ENCODE measurements at places on chromosomes 11 and 22.

DNA sequence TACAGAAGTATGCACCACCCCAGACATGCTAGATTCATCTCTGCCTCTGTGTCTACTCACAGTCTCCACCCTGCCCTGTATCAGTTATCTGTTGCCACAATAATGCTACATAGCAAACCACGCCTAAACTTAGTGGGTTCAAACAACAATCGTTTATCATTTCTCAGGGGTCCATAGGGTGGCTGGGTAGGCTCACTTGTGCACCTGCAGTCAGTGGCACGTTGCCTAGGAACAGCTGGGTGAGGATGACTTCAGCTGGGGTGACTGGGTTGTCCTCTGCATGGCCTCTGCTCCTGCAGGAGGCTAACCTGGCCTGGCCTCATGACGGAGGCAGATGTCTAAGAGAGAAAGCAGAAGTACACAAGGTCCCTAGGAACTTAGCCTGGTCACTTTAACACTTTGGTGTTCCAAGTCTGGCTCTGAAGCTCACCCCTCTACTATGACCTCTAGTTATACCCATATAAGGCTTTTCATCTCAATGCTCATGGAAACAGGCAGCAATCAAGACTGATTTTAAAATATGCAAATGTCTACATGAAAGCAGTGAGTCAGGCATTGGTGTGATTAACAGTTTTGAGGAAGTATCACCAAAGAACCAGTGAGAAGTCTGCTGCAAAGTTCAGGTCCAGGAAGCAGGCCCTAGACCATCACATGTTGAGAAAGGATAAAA lies 10.7 kb downstream of the OLFML1 start:
- no peak for DNase-seq

DNA sequence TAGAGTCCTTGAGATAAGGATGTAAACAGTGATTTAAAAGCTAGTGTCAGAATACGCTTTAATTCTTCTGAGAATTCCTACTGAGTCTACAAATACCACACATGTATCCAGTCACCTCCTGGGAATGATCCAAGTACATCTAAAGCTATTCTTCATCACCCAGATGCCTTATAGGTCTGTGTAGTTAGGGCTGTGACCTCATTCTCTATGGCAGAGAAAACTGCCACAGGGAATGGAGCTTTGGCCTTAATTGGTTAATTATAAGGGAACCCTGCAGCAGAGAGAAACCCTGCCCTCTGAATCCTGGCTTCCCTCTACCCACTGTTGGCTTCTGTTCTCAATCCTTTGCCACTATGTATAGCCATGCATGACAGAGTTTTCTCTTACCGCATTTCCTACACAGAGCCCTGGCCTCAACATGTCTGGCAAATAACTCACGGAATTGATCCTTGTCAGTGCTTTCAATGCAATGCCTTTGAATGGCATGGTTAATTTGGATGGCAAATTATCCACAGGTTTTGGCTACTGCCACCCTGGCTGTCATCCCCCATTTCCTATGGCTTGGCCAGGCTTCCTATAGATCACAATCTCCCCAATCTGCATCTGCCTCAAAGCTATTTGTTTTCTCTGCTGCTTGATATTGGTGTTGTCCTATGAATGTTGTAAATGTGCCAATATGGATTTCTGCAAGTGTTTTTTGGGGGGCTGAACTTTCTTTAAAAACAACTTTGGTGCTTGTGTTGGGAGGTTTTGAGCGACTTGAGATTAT lies 2.9 kb downstream of the DIXDC1 start:
- no peak for DNase-seq

DNA sequence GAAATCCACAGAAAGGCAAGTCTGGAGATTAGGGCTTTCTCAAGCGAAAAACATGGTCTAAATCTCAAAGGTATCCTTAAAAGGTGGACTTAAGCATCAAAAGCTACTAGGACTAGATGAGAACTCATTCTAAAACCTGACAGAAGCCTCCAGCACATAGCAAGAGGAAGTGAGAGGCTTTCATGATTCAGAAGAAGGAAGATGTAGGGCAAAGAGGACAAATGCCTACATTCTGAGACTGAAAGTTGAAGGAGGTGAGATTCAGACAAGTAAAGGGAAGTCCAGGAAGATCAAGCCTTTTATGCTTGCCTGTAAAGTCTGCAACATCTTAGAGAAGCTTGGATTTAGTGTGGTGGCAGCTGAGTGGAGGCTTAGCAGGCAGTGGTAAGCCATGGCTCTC lies 98.9 kb downstream of the PGR start:
- DNase-seq = no peak

GRCh38 chr11:103537904-103538502 lies 428.8 kb downstream of the DYNC2H1 start:
- no peak for DNase-seq

GRCh38 chr22:22044153-22044552 lies 61.6 kb upstream of the TOP3B start:
- DNase-seq = no peak

- no peak for DNase-seq
These were observed 29.0 kb downstream of the TRMU start for GRCh38 chr22:46364341-46365165.

- DNase-seq = no peak
These were observed 12.4 kb upstream of the ACR start for GRCh38 chr22:50725597-50725996.

GRCh38 chr11:45620243-45620642 lies 45.2 kb downstream of the CHST1 start:
- DNase-seq = no peak

DNA sequence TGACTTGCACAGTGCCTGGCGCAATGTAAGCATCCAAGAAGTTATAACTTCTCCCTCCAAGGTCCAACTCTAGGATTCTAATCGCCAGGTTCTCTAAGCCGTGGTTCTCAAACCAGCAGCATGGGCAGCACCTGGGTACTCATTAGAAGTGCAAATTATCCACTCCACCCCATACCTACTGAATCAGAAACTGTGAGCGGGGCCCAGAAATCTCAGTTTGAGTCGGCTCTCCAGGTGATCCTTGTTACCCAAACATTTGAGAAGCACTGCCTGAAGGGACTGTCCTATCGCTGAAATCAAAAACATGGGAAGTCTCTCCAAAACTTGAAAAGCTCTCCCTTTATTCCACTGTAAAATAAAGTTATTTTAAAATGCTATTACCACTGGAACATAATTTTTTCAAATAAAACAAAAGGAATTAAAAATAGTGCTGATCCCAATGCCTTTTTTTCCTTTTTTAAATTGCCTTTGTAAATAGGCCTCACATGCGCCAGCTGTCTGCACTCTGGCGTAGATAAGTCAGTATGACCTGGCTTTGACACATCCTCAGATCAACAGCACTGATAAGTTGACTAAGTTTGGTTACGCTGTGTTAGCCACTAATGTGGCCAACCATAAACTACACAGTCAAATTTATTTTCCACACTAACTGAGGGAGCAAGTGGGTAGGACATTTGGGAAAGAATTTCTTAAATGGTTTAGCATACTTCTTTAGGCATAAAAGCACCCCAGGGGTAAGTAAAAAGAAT lies 8.4 kb upstream of the CTR9 start:
- DNase-seq = peak; percentile 20

DNA sequence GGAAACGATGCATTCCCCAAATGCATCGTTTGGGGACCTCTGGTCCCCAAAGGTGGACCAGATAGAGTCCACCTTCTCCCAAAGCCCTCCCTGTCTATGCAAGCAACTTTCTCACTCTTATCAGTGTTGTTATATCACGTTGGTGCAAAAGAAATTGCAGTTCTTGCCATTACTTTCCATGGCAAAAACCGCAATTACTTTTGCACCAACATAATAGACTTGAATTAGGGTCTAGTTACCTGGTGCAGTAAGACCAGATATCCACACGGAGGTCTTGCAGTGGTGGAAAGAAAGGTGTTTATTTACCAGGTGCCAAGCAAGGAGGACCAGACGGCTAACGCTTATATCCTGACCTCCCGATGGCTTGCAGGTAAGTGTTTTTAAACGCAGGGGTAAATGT lies 129.0 kb downstream of the MIAT start:
- no peak for DNase-seq

- no peak for DNase-seq
These were observed 30.2 kb downstream of the CSTPP1 start for GRCh38 chr11:46966773-46967172.

DNA sequence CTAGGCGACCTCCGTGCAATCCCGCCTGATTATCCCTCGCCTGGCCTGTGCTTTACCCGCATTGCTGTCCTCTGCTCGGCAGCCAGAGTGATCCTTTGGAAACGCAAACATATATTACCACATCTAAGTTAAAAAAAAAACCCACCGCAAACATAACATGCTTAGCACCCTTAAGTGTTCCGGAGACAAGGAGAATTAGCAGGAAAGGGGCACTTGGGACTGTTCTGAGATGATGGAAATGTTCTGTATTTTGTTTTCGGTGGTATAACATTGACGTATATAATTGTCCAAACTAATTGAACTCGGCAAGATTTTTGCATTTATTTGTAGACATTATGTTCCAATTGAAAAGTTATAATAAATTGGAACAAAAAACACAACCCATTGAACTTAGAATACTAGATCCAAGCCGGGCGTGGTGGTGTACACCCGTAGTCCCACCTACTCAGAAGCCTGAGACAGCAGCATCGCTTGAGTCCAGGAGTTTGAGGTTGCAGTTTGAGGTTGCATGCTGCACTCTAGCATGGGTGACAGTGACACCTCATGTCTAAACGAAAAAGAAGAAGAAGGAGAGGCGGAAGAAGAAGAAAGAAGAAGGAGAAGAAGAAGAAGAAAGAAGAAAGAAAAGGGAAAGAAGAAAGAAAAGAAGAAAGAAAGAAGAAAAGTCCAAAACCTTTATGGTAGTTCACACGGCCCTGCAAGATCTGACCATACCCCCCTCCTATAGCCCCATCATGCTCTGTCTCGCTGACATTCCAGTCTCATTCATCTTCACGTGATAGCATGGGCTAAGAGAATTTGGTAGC lies 604 bp upstream of the POLR3H start:
- DNase-seq = no peak

DNA sequence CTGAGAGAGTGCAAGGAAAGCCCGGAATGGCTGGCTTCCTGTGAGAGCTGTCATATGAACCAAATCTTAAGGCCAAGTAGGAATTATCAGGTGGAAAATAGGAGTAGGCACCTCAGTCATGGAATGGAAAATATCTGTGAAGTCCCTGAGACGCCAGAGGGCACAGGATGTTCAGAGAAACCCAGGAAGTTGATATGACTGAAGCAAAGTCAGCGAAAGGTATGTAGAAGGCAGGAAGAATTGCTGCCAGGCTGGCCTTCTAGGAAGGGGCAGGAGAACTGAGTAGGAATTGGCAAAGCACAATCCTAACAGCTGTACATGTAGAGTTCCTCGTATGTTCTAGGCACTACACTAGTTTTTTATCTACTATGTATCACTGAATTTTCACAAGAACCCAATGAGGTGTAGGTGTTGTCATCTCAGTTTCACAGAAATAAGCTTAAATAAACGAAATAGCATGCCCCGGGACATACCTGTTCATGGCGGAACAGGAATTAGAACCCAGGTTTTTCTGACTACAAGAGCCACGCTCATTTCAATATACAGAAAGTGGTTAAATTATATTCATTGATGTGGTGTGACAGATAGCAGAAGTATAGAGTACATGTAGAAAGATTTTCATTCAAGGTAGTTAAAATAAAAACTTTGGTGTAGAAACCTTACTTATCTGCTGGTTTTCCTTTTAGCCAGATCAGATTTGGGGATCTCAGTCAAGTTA lies 17.0 kb downstream of the HMGXB4 start:
- DNase-seq = no peak

GRCh38 chr11:96187822-96188221 lies 155.2 kb downstream of the MAML2 start:
- DNase-seq = no peak

- peak; percentile 28 for DNase-seq
These were observed 87.0 kb downstream of the CSNK2A3 start for GRCh38 chr11:11265994-11266606.

DNA sequence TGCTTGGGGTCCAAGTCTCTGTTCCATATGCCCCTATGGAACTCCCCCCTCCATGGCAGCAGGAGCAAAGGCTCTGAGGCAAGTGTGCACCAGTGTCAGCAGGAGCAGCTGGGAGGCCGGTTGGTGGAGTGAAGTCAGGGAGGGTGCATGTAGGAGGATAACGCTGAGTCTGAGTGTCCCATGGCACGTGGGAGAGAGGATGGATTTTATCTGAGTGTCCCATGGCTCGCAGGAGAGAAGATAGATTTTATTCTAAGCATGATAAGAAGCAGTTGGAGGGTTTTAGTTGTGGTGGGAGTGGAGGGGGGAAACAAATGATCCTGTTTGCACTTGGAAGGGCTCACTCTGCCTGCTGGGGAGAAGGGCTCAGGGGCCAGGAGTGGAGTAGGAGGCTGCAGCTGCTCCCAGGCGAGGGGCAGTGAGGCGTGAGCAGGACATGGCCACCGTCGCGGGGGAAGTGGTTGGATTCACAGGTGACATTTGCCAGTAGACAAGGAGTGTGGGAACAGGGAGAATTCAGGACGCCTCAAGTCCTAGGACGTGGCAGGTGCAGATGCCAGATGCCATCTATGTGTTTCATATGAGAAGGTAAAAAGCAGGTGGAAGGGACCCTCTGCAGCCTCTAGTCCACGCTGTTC lies 33.6 kb upstream of the PARVG start:
- DNase-seq = no peak

DNA sequence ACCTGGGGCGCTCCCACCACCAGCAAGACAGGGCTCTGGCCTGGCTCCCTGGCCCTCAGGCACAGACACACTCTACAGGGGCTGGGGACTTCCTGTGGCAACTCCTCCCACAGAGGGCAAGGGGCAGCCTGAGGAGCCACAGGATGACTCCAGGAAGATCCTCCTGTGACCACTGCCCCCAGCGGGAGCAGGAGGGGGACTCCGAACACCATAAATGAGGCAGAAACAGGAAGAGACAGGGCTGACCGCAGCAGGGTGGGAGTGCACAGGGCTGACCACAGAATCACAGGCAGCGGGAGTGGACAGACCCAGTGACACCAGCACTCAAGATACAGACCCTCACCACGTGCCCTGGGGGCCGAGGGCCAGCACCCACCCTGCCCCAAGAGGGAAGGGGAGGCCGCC lies 10.8 kb downstream of the ARAP1 start:
- DNase-seq = no peak

DNA sequence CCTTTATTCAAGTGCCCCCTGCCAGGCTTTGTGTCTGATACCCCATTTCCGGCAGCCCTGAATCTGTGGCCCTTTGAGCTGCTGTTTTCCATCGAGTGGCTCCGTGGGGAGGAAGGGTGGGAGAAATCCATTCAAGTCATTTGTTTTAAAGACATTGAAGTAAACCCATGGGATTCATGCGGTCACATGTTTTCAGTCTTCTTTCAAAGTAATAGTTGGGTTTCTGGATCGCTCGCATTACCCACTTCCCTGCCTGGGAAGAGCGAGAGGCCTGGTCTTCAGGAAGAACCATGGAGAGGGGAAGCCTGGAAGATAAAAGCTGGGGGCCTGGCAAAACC lies 14.4 kb downstream of the DAGLA start:
- DNase-seq = no peak

DNA sequence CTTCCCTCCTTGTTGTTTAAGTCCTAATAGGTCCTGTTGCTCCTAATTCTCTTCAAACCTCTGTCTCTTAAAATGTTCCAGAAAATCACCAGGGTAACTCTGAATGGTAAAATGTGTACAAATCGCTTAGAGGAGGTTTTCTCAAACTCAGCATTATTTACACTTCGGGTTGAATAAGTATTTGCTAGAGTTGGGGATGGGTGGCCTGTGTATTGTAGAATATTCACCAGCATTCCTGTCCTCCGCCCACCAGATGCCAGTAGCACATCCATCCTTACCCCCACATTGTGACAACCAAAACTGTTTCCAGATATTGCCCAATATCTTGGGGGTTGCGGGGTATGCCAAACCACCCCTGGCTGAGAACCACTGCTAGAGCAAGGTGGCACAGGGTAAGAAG lies 64.4 kb upstream of the DDI1 start:
- no peak for DNase-seq
